Anterior cingulate cortex (tissue), 58 donors: ENCODE measurements at places on chromosomes 11 and 22.

- DNase-seq = no peak
These were observed 367.9 kb downstream of the METTL15 start for GRCh38 chr11:28476049-28476448.

DNA sequence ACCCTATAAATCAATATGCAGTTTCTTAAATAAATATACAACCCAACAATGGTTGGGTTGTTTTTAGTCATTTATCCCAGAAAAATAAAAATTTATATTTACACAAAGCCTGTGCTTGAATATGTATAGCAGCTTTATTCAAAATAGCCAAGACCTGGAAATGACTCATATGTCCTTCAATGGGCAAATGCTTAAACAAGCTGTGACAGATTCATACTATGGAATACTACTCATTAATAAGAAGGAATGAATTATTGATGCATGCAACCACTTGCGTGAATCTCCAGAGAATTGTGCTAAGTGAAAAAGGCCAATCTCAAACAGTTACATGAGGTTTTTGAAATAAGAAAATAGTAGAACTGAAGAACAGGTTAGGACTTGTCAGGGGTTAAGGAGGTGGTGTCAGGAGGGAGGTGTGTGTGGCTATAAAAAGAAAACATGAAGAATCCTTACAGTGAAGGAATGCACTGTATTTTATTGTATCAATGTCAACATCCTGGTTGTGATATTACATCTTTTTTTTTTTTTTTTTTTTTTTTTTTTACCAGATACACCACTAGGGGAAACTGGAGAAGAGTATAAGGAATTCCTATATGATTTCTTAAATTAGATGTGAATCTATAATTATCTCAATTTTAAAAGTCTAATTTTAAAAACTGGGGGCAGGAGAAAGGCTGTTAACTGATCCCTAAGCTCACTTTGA lies 82.4 kb upstream of the CD44 start:
- no peak for DNase-seq

DNA sequence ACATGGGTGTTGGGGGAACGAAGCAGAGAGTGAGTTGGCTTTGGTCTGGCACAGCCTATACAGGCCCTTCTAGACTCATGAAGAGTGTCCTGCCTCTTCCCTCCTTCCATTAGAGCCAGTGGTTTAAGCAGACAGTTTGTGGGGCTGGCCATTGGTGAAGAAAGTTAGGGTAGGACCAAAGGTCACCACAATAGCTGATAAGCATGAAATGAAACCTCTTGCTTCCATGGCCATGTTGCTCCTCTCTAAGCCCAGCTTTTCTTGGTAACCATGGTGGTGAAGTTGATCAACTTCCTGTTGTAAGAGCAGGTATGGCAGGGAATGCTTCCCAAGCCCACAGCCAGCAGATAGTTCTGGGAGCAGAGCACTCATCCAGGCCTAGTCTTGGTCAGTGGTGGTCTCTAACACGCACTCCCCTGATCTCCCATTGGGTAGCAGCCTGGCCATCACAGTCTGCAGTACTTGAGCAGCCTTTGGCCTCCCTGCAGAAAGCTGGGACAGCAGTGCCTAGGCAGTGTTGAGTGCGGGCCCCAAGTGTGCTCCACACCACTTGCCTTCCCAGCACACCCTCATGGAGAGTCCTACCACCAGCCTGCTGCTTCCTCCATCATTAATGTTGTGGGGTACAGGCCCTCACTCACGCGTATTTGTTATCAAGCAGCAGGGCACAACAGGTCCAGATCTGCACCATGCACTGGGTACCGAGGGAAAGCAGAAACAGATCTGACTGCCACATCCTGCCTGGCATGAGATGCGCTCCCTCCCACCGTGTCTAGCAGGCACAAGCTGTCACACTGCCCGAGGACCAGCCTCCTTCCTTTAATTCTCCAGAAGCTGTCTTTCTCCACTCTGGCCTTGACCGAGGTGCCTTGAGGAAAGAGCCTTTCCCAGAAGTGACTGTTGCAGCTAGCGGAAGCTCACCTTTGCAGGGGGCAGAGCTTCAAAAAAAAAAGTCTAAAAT lies 65.8 kb upstream of the SUSD2 start:
- DNase-seq = no peak

GRCh38 chr11:130174642-130175041 lies 15.1 kb downstream of the ST14 start:
- DNase-seq = no peak

DNA sequence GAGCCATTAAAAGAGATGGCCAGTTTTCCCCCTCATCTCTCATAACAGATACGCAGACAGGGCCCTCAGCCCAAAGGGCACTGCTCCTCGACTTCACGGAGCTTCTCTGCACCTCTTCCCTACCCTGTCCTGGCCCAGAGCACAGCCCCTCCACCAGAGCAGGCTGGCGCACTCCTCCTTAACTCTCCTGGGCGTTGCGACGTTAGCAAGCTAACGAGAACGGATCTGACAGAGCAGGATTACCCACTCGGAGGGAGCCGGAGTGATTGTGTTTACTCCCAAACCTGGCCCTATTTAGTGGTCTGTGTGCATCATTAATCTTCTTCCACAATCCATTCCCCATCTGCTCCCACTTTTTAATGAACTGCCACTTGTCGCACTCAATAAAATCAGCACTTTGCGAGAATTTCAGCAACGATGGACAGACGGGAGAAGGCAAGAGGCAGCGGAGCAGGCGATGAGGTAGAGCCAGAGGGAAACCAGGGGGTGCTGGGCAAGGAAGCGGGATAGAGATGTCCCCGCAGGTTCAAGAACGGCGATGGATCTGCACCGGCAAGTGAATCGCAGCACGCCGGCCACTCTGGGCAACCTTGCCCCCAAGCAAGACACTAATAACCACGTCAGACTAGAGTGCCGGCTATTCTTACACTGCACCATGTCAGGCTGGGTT lies 159.4 kb downstream of the BUD13 start:
- DNase-seq = no peak

DNA sequence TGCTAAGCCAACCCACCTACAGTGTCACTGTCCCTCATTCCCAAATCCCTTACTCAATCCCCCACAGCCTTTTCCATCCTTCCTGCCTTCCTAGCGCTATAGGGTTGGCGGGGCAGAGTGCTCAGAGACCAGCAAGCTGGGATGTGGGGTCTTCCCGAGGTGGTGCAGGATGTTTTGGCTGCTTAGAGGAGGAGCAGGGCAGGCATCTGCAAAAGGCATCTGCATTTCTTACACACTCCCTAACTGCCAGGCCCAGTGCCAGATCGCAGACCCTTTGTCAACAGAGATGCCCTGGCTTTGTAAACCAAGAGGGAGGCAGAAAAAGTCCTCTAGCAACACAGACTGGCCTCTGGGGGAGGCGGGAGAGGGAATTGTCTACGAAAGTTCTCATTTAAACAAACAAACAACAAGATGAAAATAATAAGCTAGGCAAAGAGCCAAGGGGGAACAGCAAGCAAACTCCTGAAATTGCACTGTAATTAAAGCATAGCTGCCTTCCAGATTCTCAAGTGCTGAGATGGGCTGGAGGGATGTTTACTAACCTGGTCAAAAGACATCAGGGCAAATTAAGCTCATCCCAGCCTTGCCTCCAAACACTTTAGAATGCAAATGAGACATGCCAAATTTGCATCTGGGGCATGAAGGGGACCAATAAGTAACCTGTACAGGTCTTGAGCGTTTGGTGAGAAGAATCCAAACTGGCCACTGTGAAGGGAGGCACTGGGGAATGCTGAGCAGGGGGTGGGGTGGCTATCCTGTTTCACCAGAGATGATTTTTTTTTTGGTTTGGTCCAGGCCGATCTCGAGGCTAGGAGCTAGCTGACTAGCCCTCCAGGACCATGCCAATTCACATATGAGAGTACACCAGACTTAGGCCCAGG lies 38.1 kb upstream of the ADA2 start:
- DNase-seq = no peak

- peak; percentile 26 for DNase-seq
These were observed 14.4 kb downstream of the USH1C start for GRCh38 chr11:17529844-17530185.

GRCh38 chr11:92838759-92839310 lies 130.6 kb upstream of the MTNR1B start:
- DNase-seq = no peak

- DNase-seq = no peak
These were observed 18.3 kb upstream of the GALNT18 start for GRCh38 chr11:11640152-11640551.

GRCh38 chr11:30488304-30488998 lies 97.7 kb downstream of the MPPED2 start:
- DNase-seq = no peak

DNA sequence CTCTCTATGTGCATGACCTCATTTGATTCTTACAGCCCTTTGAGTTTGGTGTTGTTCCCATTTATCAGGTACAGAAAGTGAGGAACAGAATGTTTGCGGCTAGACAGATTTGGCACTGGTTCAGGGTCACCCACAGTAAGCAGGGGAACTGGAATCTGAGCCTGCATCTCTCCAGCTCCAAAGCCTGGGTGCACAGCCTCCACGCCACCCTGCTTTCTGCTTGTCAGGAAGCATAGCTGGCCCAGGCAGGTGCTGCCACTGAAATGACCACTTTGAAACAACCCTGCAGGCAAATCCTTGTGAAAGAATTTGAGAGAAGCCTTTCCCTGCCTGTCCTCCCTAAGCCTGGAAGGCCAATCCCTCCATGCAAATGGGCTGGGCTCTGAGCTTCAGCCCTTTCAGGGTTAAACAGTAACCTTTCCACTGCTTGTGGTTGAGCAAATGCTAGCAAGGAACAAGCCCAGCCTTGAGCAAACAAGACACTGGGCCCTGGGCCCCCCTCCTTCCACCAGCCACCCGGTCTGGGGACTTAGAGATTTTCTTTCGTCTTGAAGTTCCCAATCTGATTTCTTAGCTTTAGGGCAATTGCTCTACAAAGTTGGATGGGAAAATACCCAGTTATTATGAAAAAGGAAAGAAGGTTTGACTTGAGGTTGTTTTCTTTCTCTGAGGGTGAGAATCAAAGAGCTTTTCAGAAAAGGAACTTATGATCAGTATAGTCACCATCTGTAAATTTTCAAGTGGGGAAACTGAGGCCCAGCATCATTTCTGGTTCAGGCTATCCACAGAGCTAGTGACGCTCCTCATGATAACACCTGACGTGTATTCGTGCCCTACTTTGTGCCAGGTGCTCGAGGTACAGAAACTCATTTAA lies 19.4 kb downstream of the EHF start:
- no peak for DNase-seq

GRCh38 chr11:22666325-22666687 lies at the start of gene GAS2:
Gene GAS2, plus strand, starts transcription at chr11:22666611. Its CDS starts 8,259 bp downstream, at chr11:22674870.
- no peak for DNase-seq

GRCh38 chr11:112178936-112179335 lies 3.6 kb downstream of the BCO2 start:
- DNase-seq = no peak

- no peak for DNase-seq
These were observed 6.3 kb downstream of the XBP1 start for GRCh38 chr22:28793976-28794584.

GRCh38 chr11:2298131-2298794 lies 3.5 kb downstream of the C11orf21 start:
- no peak for DNase-seq

DNA sequence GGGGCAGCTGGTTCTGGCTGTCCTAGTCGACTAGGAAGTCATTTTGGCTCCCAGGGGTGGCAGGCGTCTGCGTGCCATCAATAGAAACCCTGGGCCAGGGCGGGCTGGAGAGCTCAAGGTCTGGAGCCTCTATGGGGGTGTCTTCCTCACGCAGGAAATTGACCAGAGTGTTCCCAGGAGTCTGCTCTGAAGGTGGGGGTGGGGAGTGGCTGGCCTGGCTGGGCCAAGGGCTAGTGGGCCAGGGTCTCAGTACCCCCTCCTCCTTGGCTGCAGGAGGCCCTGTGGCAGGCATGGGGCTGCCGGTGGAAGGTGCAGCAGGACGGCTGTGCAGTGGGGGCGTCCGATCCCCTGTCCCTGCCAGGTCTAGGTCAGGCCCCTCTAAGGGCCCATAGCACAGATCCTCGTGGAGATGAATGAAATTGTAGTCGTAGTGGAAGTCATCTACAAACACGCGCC lies 64.6 kb downstream of the ARFGAP3 start:
- DNase-seq = no peak

DNA sequence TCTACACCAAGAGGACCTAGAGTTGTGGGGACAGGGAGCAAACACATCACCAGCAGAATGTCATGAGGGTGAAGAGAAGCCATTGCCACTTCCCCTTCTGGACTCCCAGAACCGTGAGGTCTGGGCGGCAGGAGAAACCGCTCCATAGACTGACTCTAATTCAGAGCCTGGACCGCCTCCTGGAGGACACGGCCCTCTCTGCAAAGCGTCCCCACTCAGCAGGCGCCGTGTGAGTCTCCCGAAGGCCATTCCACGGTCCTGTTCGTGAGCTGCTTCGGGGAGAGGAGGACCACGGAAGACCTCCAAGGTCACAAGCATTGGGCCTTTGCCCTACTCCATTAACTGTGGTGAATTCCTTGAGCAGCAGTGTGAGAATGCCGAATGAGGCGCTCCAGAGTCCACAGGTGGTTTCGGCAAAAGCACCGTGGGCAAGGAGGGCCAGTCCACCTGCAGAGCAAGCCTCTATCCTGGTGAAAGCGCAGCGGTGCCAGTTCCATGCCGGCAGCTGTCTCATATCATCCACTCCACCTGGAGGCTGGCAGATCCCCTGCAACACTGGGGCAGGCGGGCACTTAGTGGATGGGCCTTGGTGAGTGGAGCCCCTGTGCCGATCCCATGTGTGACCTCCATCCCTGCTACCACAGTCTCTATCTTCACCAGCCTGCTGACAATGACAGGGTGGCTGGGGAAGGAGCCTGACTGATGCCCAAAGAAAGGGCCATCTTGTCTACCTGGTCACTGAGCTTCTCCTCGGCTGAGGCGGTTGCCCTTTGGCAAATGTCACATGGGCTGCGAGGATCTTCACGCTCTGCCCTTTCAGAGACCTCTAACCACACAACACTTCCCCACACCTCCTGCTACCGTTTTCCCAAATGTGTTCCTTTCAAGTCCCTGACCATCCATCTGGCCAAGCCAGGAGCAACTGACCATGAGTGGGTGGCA lies 7.5 kb downstream of the C11orf21 start:
- DNase-seq = no peak

DNA sequence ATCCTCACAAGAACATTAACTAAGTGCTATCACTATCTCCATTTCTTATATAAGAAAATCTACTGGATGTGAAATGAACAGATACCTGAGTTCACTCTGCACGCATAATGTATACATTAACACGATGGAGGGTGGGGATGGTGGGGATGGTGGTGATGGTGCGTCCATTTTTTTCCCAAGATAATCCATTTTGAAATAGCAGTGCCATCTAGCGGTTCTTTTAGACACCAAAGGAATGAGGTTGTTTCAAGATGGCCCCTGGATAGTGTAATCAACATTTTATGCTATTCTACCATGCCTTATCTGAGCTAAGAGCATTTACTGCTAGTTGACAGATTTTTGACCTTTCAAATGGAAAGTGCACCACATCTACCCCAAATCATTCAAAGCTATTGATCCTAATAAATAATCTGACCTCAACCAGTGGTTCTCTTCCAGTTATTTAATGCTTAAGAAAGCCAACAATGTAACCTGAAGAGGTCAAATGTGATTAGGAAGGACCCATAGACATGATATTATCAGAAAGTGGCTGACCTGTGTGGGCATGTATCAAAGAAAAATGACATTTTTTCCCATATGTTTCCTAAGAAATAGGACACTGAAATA lies 714.7 kb upstream of the TENM4 start:
- no peak for DNase-seq

- no peak for DNase-seq
These were observed 96.8 kb downstream of the WNT7B start for GRCh38 chr22:45880091-45880715.
